Fibroblast of skin of left quadriceps (primary cell): ENCODE measurements at places on chromosomes 12 and 14.

DNA sequence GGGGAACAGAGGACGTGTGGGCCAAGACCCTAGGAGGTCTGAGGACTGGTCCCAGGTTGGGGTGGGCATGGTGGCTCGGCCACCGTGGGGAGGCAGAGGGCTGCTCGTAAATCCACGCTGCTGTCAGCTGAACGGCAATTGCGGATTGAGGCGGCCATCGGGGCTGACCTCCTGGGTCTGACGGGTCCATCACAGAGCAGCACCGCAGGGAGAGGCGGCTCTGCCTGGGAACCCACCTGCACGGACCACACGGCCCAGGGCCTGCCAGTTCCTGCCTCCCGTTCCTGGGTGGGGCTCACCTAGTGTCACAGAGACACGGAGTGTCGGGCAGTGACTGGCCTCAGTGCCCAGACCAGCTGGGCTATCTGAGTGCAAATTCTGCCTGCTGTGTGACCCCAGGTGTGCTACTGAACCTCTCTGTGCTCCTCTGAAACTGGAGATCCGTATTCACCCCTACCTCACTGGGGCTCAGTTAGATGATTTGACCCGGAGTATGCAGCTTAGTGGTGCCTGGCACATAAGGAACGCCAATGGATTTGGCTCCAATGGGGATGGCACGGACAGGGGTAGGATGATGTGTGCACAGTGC is 53.1 kb downstream of the KIF26A start:
- no peak for DNase-seq

GRCh38 chr12:52585946-52586345 is 12.3 kb upstream of the KRT74 start:
- DNase-seq = no peak

- no peak for DNase-seq
Measured at GRCh38 chr12:116538076-116538591, 21.0 kb upstream of the MAP1LC3B2 start.

- DNase-seq = no peak
Measured at GRCh38 chr14:94051115-94051514, 25.0 kb downstream of the OTUB2 start.

DNA sequence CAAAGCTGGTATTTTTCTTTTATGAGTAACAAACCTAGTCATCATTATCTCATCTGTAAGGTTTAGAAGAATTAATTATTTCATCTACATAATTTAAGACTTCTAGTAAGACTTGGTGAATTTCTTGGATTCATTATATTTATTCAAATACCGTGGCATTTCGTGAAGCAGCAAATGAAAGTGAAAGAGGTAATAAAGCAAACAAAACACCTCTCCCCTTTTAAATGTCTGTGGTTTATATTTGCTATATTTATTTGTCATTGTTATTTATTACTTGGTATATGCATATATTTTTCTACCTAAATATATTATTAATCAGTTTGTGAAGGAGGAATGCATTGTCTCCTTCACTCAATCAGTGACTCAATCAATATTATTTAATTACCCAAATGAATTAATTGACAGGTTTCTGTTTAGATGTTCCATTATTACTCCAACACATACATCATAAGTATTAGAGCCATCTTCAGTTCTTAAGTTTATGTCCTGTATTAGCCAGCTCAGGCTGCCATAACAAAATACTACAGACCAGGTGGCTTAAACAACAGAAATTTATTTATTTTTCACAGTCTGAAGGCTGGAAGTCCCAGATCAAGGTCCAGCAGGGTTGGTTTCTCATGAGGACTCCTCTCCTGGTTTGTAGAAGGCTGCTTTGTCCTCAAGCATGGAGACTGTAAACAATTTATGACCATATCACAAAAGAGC is 6.6 kb downstream of the CFAP54 start:
- no peak for DNase-seq

- no peak for DNase-seq
Measured at GRCh38 chr12:112809684-112810083, 18.1 kb downstream of the RPH3A start.

DNA sequence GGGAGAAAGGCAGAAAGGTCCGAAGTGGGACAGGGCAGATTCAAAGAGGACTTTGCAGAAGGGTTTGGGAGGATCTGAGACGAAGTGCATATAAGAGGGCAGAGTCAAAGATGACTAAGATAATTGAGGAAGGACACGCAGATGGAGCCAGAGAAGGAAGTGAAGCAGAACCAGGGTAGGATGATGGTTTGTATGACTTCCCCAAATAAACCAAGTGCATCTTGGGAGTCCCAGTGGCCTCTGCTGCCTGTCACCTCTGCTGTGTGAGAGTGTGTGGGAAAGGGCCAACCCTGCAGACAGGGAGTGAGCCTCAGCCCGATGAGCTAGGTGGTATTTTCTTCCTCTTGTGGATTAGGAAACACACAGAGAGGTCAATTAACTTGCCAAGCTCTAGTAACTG is 36.8 kb downstream of the FLVCR2 start:
- DNase-seq = no peak

DNA sequence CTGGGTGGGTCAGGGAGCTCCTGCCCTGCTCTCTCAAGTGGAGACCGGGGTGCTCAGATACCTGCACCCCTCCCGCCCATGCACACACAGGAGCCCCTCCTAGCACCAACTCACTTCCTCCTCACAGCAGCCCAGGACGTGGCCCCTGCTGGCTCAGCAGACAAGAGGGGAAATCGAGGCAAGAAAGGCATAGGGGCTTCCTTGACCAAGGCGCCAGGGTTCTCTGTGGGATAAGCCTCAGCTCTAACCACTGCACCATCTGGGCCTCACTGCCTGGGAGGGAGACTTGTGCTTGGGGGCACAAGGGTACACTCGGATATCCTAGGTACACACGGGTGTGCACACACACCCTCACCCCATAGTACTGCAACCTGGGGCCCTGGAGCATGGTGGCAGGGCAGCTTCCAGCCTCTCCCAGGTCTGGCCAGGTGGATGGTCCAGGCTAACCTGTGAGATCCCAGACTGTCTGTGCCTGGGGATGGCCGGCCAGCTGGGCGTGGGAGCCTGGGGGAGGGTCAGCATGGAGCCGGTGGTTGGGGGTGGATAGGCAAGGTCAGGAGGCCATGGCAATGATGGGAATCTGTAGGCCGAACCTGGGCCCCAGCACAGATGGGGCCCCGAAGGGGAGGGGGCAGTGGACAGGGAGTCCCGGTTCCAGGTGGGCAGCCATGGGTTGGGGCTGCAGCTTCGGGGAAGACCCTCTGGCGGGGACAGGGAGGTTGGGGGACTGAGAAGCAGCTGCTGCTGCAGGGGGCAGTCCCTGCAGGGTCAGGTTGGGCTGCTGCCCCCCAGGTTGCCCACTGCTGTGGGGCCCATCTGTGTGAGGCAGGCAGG is 312.4 kb downstream of the TMEM121 start:
- DNase-seq = no peak

GRCh38 chr12:23550753-23551152 is 398.7 kb downstream of the SOX5 start:
- DNase-seq = no peak

GRCh38 chr12:51961834-51962233 is 10.3 kb downstream of the ACVR1B start:
- no peak for DNase-seq

DNA sequence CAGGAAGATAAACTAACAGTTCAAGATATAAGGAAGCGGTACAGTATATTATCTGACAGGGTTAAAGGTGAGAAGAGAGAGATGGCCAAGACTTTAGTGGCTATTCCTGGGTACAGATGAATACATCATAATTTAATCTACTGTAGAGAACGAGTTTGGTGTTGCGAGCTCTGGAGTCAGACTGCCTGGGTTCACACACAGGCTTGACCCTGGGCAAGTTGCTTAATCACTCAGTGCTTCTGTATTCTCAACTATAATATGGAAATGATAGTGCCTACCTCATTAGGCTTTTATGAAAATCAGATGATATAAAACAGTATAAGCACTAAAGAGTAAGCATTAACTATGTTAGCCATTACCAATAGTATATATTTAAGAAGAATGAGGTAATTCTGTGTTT is 3.5 kb downstream of the PPM1H start:
- no peak for DNase-seq

DNA sequence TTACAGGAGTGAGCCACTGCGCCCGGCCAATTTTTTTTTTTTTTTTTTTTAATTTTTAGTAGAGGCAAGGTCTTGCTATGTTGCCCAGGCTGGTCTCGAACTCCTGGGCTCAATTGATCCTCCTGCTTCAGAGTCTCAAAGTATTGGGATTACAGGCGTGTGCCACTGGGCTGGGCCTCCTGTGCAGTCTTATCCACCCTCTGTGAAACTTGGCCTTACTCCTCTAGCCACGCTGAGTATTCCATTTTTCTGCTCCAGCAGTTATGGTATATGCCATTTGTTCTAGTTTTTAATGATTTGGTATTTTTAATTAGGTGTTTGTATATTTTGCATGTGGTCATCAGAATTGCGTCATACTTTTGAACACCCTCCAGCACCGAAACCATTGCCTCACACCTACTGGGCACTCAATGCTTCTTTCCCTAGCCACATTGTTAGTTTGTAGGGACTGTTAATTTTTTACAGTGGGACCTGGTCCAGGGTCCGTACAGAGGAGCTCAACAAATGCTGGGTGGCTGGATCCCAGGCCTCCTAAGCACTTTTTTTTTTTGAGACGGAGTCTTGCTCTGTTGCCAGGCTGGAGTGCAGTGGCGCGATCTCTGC is 11.4 kb downstream of the RIOX1 start:
- no peak for DNase-seq

DNA sequence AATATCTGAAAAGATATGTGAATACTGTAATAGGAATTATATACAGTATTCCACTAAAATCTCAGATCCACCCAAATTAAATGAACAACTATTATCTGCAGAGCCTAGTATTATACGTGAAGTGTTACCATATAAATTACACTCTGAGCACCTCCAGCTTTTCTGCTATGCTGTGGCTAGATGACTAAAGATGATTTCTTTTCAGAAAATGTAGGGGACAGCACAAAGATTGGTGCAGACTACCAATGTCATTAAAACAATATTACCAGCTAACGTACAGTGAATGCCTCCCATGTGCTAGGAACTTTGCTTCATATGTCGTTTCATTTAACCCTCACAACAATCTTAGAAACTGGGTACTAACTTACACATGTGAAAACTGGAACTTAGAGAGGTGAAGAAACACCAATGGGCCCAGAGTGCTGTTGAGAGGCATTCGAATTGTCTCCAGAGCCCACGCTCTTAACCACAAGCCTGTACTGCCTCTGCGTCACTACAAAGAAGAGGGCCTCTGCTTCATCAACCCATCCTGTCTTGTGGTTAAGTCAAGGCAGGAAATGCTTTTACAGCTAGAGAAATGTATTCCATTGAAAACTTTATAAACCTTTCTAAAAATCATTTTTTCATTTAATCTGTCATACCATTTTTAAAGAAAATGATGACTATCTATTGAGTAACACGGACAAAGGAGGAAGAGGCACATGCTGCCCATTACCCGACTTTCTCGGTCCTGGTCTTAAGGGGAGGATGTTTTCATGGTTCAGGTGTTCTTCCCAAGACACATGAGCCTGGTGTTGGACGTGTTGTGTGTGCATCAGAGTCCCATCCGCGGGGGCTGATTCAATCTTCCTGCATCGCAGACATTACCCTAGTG is 1.3 kb downstream of the GPR65 start:
- DNase-seq = no peak

DNA sequence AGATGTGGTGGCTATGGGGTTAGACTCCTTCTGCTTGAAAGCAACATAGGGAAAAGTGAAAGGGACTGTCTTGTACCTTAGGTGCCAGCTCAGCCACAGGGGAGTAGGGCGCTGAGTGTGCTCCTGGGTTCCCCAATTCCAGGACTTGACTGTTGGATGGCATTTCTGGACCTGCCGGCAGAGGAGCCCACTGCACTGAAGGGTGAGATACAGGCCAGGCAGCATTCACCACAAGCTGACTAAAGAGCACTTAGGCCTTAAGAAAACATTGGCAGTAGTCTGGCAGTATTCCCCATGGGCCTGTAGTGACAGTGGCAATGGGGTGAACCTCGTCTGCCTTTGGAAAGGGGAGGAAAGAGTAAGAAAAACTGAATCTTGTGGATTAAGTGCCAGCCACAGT is 67.1 kb upstream of the TMTC2 start:
- DNase-seq = no peak

DNA sequence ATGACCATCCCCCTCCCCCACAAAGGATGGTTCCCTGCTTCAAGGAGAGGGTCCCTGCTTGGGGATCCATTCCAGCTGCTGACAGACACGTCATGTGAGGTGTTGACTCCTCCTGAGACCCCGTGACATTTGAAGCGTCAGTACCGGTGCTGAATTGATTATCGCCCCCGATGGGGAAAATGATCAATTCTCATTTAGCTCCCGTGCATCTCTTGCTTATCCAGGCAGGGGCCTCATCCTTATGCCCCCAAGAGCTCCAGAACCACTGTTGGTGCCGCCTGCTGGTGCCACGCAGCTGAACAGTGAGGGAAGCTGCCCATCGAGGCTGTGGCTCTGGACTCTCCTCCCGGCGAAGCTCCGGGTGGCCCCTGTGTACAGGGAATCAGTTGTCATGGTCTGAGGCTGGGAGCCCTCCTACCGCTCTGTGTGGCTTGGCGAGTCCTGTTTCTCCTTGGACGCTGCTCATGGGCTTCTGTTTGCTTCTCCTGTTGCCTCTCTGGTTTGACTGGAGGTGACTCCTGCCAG is 4.6 kb downstream of the KIF26A start:
- DNase-seq = no peak

- DNase-seq = no peak
Measured at GRCh38 chr12:46489951-46490388, 117.4 kb upstream of the SLC38A2 start.

- DNase-seq = peak; percentile 41
Measured at GRCh38 chr12:83573671-83574070, 887.0 kb downstream of the TMTC2 start.

DNA sequence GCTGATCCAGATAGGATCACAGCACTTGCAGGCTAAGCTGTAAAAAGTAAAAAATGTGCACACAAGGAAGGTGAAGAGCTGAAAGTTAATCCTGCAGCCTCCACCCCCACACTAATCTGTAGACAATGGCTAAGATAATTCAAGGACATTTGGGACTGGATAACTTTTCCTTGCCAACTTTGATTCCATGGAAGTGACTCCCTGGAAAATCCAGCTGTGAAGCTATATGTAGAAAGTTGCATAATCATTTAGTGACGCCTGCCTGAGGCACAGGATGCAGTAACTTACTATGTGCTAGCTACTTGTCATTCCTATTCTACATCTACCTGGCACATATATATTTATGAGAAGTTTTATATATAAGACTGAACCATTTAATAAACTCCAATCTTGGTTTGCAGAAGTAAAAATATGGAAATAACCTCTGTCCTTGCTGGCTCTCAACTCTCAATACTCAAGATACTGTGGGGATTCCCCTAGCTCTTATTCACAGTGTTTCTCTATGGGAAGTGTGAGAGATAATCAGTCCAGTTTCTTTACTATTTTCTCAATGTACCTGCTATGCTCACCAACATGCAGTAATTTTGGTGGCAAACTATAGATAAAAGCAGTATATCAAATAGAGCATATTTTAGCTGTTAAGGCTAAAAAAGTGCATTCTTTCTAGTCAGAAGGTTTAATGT is 14.8 kb downstream of the LDHB start:
- no peak for DNase-seq

DNA sequence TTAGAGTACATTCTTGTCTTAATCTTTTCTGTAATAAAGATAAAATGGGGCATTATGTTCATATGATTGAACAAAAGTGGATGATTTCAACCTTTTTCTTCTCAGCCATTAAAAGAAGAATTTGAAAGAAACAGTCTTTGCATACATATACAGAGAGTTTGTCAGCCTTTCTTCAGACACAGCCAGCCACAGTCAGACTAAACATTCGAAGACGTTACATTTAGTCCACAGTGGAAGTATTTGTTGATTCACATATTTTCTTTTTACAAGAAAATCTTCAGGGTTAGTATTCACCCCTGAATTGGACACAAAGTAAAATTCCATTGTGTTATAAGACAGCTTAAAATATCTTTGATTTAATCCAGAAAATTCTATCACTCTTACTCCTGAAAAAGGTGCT is 36.2 kb downstream of the ETV6 start:
- DNase-seq = no peak
